ENCODE measurements at places on chromosomes 3 and 15.

DNA sequence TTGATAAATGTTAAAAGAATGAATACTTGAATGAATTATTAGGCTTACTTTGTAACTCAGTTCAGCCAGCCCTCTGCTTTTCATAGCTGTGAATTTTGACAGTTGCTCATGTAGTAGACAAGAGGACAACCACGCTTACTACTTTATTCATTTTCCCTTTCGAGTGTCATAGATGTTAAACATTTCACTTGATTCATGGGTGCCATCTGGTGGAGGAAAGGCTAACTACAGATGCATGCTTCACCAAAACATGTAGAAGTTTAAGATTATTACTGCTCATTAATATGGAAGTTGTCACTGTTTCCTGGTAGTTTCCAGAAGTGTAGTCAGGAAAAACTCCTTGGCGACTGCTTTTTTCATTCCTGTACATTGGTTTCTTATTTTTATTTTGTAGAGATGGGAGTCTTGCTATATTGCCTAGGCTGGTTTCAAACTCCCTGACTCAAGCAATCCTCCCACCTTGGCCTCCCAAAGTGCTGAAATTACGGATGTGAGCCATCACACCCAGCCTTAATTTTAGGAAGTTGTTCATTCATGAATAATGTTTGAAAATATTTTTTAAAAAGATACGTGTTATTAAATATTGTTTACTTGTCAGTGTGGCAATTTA is 163.2 kb downstream of the B3GALNT1 start:
- DNase-seq: peak; percentile 85

DNA sequence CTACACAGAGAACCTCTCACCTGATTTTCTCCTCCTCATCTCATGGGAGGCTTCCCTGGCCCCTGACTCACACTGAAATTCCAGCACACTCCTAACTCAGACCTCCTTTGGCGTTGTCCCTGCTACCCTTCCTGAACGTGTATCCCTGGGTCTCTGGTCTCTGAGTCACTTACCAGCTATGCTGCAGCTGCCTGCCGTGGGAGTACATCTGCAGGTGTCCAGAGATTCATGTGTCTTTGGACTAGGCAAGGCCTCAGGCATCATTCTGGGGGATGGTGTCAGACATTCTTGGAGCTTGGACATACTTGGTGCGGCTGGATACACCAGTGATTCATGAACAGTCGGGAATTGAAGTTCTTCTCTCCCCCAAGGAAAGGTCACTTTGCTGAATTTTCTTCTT is 148.8 kb upstream of the TRIM42 start:
- DNase-seq: no peak

DNA sequence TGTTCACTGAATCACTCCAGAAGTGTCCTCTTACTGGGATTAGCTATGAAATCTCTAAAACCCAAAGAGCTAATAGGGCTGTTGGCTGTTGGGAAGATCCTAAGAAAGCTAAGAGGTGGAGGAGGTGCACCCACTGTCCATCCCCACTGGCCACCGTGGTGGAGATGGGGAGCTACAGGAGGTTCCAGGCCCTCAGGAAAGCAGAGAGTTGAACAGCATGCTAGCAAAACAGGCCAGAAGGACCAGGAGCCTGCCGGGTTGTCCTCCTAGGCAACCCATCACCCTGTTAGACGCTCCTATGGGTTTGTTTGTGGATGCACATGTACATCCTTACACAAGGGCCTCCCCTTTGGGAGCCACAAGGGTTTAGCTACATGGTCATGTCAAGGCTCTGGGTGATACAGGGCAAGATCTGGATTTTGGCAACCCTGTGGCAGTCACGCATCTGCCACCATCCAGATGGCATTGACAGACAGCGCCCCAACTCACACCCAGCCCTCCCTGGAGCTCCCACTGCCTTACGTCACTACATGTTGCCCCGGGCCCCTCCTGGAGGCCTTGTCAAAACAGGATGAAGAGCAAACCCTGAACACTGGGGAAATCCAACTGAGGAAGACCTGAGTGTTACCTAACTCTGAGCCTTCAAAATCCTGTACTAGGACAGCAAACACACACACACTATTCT is 208.1 kb downstream of the SLCO3A1 start:
- no peak for DNase-seq

GRCh38 chr15:84955089-84955848 is 26.4 kb upstream of the PDE8A start:
- DNase-seq: peak; percentile 48

DNA sequence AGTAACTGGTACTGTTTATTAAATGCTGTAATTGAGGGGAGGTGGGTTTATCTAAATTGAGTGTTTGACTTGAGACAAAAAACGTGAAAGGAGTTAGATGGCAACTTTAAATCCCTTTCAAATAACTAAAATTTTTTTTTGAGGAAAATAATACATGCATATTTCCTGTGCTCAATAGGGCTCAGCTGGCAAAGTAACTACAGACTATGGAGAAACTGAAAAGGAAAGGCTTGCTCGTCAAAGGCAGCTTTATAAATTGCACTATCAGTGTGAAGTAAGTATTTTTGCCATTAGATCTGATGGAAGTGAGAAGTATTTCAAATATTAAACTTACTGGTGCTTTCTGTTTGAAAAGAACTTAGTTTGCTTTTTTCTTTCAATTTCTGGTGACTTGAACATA is 72.2 kb downstream of the DZIP3 start:
- DNase-seq: no peak

GRCh38 chr15:67564021-67564967 is 21.8 kb downstream of the MAP2K5 start:
- DNase-seq: no peak

- no peak for DNase-seq
These were observed 26.6 kb downstream of the LRRC2 start for GRCh38 chr3:46539443-46540005.

- no peak for DNase-seq
These were observed 17.2 kb downstream of the ARRDC4 start for GRCh38 chr15:97977734-97978133.

DNA sequence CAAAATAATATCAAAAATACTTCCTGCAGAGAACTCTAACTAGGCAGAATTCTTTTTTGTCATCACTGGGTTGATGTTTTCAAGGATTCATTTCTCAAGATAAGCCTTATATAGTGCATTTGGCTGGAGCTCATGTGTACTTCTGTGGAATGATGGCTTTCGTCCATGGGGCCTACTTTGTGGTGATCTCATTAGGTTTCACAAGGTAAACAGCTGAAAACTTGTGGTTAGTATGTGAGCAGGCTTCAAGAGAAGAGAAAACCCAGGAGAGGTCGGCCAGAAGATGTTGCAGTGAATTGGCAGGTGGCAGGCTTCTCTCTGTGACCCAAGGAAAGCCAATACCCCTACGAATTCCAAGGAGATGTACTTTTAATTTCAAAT is 121.4 kb upstream of the PHLDB2 start:
- DNase-seq: no peak

GRCh38 chr15:56772868-56773639 is 39.7 kb upstream of the ZNF280D start:
- DNase-seq: no peak

DNA sequence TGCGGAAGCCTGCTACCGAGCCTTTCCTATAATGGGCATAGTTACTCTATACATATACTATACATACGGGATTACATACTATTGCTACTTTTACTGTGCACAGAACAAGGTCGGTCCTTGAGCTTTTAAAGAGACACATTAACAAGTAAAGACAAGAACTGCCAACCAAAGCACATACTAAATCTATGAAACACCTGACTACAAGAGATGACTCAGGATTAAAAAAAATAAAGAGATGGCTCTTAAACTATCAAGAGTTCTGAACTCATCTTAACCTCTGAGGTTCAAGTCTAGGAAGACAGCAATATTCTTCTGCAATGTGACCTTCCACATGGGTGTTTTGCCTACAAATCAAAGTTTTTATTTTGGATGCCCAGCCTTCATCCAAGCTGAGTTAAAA is 106.8 kb downstream of the TNIK start:
- no peak for DNase-seq

- no peak for DNase-seq
These were observed 63.5 kb upstream of the SLC6A1 start for GRCh38 chr3:10928961-10929471.

GRCh38 chr15:80695911-80696661 is 976 bp downstream of the ABHD17C start:
- DNase-seq: peak; percentile 33

GRCh38 chr15:66108483-66109265 is 144.9 kb downstream of the MEGF11 start:
- no peak for DNase-seq

DNA sequence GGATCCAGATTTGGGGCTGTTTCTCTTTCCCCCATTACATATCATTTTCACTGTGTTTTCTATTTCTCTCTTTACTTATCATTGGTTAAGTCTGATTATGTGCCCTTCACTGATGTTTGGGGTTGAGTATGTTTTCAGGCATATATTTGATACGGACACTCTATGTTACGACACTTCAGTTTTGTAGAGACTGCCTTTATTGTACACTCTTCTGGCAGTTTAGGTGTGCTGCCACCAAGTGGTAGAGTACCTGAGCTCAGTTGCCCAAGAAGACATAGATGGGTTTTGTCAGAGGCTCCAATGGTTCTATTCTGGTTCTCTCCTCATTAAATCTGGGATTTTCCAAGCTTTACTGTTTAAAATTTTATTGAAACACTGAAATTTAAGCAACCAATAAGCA is 255.0 kb upstream of the ROPN1 start:
- DNase-seq: no peak

- DNase-seq: peak; percentile 20
These were observed 2.8 kb downstream of the TMEM43 start for GRCh38 chr3:14127516-14128161.

- DNase-seq: no peak
These were observed 133.9 kb downstream of the LRRC28 start for GRCh38 chr15:99385005-99385669.

Measured in stimulated activated CD8-positive, alpha-beta memory T cell treated with anti-CD3 and anti-CD28 coated beads, Interleukin-4, amount 100 ng/mL, for 48 hours (primary cell).